ENCODE measurements at places on chromosomes 2 and 18.

- DNase-seq, result no peak
Measured at GRCh38 chr2:120563616-120564015, 172.1 kb upstream of the GLI2 start.

DNA sequence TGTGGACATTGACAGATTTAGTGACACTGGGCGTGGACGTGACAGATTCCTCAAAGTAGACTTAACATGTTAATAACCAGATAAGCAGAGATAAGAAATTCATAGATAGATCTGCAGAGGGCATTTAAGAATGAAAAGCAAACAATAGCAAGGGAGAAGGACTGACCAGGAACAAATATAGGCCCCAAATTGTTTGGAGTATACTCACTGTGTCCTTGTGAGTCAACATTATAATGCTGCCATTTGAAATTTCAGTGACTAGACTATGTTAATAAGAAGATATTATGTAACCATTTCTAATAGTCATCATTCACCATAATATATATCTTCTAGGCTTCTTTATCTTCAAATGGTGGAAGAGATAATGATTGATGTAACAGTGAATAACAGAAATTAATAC, 78.1 kb upstream of the SLC38A11 start:
- no peak for DNase-seq

GRCh38 chr18:30094556-30094955, 948.0 kb downstream of the DSC3 start:
- DNase-seq, result no peak

DNA sequence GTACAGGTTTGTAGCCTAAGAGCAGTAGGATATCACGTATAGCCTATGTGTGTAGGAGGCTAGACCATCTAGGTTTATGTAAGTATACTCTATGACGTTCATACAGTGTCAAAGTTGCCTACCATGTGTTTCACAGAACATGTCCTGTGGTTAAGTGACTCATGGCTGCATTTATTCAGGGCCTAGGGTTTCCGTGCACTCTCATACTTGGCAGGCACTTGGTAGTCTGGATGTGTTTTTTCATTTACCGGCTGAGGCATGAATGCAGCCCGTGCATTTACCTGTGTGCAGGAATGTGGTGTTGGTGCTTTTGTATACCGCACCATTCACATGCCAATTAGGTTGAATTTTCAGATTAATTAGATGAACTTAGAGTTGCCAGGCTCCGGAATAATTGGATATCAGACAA, 43.4 kb downstream of the MYL12B start:
- DNase-seq, result peak; percentile 65

DNA sequence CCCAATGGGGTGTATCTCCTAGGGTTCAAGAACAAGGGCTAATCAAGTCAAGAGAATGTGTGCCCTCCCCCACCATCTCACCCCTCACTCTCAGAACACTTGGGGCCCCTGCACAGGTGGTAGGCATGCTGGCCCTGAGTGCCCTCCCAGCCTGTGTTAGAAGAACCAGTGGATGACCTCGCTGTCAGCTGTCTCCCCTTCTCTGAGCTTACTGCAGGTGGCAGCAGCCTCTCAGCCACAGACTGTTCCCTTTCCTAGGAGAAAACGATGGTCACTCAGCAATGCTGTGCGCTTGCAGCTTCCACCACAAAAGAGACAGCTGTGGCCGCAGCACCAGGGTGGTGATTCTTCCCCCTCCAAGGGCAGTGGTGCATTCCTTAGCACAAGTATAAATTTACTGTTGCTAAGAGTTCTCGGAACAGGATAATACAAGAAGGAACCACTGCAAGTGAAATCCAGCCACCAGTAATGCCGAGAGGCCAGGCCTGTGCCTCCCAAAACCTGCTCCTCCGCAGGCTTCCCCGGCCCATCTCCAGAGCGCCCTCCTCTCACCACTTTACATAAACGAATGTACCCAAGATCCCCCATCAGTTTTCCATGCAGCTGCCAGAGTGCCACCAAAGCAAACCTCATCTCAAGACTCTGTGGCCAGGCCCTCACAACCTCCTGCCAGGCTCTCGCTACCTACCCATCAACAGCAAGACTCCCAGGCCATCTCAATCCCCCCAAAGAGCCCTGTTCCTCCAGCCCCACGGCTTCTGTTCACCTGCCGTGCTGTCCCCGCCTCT, 935 bp upstream of the RAMP1 start:
- peak; percentile 62 for DNase-seq

DNA sequence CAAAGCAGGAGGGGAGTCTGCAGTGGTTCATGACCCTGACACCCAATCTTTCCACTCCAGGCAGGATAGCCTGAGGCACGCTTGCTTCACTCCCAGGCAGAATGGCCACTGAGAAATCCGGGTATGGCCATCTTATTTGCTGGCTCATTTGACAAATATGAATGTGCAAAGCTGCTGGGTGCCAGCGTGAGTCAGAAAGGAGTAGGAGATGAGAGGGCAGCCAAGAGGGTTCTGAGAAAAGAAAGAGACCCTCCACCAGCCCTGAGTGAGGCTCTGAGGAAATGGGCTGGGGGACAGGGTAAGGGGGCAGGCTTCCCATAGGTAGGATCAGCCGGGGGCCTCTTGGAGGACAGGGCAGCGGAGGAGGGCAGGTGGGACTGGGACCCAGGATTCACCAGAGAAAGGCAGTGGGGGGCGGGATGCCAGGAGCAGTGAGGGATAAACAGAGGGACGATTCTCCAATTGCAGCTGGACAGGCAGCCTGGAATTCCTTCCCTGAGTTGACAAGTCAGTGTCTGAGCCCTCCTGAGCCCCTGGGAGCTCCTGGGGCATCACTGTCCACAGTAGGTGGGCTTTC, 15.2 kb downstream of the RAMP1 start:
- DNase-seq, result no peak

All from CD4-positive, alpha-beta T cell treated with Interleukin-17A for 1 hour (primary cell).